ENCODE measurements at places on chromosomes 4 and X. TPM values are rescaled to one million over a fixed set of nuclear protein-coding genes. Genes with fewer than 3 reads are reported as not detected.

Gene STK26
- polyA plus RNA-seq: 1.9 TPM

Gene SPANXA1
- not detected for polyA plus RNA-seq

Gene SMPX
- 0.62 TPM for polyA plus RNA-seq

Gene IGSF1
- polyA plus RNA-seq: 0.23 TPM

Gene FRG2
- polyA plus RNA-seq: not detected

Gene GABRG1
- 0.77 TPM for polyA plus RNA-seq

Gene CXCL1
- polyA plus RNA-seq: 8.2 TPM

Gene IL2RG
- 1.2 TPM for polyA plus RNA-seq

Gene AMTN
- not detected for polyA plus RNA-seq

Gene TMEM156
- 0.04 TPM for polyA plus RNA-seq

Gene PGAM4
- polyA plus RNA-seq: not detected
